ENCODE measurements at places on chromosomes 13 and 19.
A peak's percentile ranks its signal among the peaks of the same experiment; 100 is the strongest.

GRCh38 chr19:11300811-11301120 is 4.8 kb downstream of the TSPAN16 start:
- H3K27ac ChIP-seq, result no peak overlapping the region
- H3K36me3 ChIP-seq, result no peaks in the 10 kb centered on the region
- no peak overlapping the region for H3K4me3 ChIP-seq

GRCh38 chr19:33473653-33474305 is 47.8 kb downstream of the PEPD start:
- H3K4me3 ChIP-seq, result no peak overlapping the region
- H3K36me3 ChIP-seq, result no peaks in the 10 kb centered on the region
- H3K4me1 ChIP-seq, result no peaks in the 10 kb centered on the region
- no peaks in the 10 kb centered on the region for H3K27me3 ChIP-seq
- DNase-seq, result no peak

DNA sequence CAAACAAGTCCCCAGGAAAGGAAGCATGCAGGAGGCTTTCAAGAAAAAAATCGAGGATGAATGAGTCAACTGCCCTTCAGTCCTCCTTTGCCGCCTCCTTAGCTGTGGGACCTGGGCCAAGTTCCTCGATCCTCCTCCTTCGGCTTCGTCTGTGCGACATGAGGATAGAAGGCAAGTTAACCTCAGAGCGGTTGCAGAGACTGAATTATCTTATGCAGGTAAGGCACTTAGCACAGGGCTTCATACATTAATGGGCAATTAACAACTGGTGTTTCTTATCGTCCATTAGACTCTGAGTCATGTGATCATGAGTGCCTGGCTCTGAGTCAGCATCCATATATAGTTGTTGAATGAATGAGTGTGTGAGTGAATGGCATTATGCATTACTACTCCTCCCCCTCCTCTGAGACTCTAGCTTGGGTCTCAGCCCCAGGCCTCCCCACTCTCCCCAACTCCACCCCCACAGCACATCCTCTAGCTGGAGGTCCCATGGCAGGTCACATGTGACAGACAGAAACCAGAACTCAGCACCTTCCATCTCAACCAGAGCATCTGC is 1.6 kb upstream of the TTC9B start:
- H3K4me1 ChIP-seq, result peaks cover 30% of the 10 kb centered on the region
- H3K27me3 ChIP-seq, result peaks cover 40% of the 10 kb centered on the region
- no peak for DNase-seq

DNA sequence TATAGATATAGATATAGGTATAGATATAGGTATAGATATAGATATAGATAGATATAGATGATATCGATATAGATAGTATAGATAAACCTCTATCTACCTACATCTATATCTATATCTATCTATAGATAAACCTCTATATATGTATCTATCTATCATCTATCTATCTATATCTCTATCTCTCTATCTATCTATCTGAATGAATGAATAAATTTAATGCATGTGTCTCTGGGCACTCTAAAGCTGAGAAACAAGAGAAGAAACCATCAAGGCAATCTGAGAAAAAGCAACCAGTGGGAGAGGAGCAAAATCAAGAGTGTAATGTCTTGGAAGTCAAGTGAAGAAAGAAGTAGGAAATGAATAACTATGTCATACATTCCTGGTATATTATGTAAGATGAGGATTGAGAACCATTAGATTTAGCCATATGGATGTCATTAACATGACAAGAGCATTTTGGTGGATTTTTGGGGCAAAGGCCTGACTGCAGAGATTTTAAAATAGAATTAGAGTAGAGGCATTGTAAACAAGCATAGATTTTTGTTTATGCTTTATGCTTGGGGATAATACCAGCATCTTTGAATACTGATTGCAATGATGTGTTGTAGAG is 1262.7 kb upstream of the MIR17HG start:
- no peaks in the 10 kb centered on the region for H3K36me3 ChIP-seq
- no peaks in the 10 kb centered on the region for H3K4me1 ChIP-seq
- no peak overlapping the region for H3K27ac ChIP-seq

GRCh38 chr13:106802917-106803316 is 235.0 kb upstream of the ARGLU1 start:
- H3K4me3 ChIP-seq, result no peak overlapping the region
- H3K27me3 ChIP-seq, result no peaks in the 10 kb centered on the region
- H3K27ac ChIP-seq, result no peak overlapping the region

DNA sequence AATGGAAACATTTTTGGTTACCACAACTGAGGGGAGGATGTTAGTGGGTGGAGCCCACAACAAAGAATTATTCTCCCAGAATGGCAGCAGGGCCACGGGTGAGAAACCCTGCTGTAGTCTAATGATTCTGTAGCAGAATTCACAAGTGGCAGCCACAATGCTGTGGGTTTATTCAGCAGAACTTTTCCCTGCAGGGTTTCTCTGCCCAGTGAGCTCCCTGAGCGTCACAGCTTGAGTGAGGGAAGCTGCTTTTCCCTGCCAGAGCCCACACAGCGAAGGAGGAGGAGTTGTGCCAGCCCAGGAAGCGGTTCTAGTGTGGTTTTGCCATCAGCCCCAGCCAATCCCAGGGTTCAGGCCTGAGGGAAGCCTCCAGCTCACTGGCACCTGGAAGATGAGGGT is 4.4 kb downstream of the ATP12A start:
- no peak for DNase-seq
- H3K4me1 ChIP-seq, result peaks cover 10% of the 10 kb centered on the region
- no peaks in the 10 kb centered on the region for H3K36me3 ChIP-seq
- H3K4me3 ChIP-seq, result no peak overlapping the region
- peaks cover 69% of the 10 kb centered on the region for H3K27me3 ChIP-seq

DNA sequence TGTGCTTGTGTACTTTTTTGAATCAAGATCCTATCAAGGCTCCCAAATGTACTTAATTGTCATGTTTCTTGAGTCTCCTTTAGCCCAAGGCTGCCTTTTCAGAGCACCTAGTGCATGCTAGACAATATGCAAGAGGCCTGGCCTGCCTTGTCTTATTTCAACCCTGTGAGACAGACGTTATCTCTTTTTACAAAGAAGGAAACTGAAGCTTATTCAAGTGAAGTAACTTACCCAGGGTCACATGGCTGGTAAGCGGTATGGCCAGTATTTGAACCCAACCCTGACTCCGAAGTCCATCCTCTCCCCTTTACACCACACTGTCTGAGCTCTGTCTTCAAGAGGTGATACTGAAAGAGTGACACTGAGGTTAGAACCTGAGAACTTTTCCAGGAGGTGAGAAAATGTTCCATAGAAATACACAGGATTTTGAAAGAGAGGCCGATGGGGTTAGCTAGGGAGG is 505.1 kb downstream of the FOXO1 start:
- no peaks in the 10 kb centered on the region for H3K27me3 ChIP-seq
- no peak for DNase-seq
- H3K4me3 ChIP-seq, result no peak overlapping the region
- H3K36me3 ChIP-seq, result no peaks in the 10 kb centered on the region

GRCh38 chr13:74187564-74187963 is 53.4 kb upstream of the KLF12 start:
- no peak for DNase-seq
- H3K27ac ChIP-seq, result no peak overlapping the region
- no peaks in the 10 kb centered on the region for H3K4me1 ChIP-seq
- no peak overlapping the region for H3K4me3 ChIP-seq
- H3K27me3 ChIP-seq, result no peaks in the 10 kb centered on the region
- H3K36me3 ChIP-seq, result no peaks in the 10 kb centered on the region

GRCh38 chr13:75460644-75461043 is 21.3 kb downstream of the TBC1D4 start:
- DNase-seq, result no peak
- H3K27me3 ChIP-seq, result no peaks in the 10 kb centered on the region
- no peak overlapping the region for H3K4me3 ChIP-seq

- H3K4me3 ChIP-seq, result no peak overlapping the region
- no peak for DNase-seq
- H3K27ac ChIP-seq, result no peak overlapping the region
- no peaks in the 10 kb centered on the region for H3K27me3 ChIP-seq
These were observed 56.5 kb downstream of the TSC22D1 start for GRCh38 chr13:44519642-44520041.

DNA sequence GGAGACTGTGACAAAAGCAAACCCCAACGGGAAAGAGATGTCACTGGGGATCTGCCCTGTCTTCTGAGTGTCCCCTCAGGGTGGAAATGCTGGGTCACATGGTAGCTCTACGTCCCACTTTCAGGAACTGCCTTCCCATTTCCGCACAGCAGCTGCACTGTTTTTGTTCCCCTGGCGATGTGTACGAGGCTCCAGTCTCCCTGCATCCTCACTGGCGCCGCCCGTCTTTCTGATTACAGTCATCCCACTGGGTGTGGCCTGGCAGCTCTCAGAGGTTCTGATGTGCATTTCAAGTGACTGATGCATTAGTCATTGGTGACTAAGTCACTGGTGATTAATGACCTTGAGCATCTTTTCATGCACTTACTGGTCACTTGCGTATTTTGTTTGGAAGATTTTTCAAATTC is 21.2 kb downstream of the PCID2 start:
- H3K27ac ChIP-seq, result peak overlapping the region; percentile 68
- H3K36me3 ChIP-seq, result no peaks in the 10 kb centered on the region
- no peaks in the 10 kb centered on the region for H3K4me1 ChIP-seq
- no peaks in the 10 kb centered on the region for H3K27me3 ChIP-seq
- H3K4me3 ChIP-seq, result no peak overlapping the region
- DNase-seq, result peak; percentile 15

DNA sequence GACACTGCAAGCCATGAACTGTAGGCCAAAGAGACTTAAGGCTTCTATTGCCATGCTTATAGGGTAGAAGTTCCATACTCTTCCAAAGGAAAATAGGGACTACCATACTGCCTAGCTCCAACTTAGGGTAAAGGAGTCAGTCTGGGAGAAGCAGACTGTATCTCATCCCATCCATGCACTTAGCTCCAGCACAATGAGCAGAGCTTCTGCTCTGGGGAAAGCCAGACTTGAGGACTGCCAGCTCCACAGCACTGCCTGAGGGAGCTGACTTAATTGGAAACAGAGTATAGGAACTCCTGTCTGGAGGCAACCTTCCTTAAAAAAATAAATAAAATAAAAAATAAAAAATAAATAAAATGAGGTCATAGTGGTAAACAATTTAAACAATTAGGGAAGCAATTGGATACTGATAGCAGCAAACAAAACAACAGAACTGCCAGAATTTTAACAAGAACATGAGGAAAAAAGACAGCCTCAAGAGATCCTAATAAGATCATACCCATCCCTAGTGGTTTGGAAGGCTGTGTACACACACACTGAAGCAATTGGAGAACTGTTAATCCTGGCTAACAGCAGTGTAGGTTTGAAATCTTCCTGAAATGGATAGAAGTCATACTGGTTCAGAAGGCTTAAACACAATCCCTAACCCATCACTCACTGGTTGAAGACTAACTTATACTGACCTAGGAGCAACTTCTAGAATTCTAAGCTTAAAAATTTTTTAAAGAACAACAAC is 550.1 kb downstream of the TBC1D4 start:
- H3K27me3 ChIP-seq, result no peaks in the 10 kb centered on the region
- no peak for DNase-seq
- H3K36me3 ChIP-seq, result no peaks in the 10 kb centered on the region
- H3K27ac ChIP-seq, result no peak overlapping the region

GRCh38 chr13:40470660-40471059 is 195.8 kb downstream of the FOXO1 start:
- H3K27me3 ChIP-seq, result no peaks in the 10 kb centered on the region
- peak overlapping the region; percentile 42 for H3K27ac ChIP-seq
- H3K4me1 ChIP-seq, result no peaks in the 10 kb centered on the region

DNA sequence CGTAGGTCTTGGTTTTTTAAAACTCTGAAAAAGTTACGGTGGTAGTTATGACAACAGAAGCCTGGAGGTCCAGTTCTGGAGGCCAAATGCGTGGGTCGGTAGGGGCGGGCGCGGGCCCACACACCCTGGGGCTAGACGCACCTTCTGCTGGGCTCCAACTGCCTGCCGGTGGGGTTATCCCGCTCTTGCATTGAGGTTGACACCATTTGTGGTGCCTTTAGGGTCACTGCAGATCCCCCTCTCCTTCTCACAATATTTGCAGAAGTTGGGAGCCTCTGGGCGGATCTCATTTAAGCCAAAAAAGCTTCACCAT is 81.6 kb downstream of the CHST8 start:
- no peak overlapping the region for H3K27ac ChIP-seq
- H3K4me3 ChIP-seq, result no peak overlapping the region
- no peaks in the 10 kb centered on the region for H3K27me3 ChIP-seq
- H3K4me1 ChIP-seq, result no peaks in the 10 kb centered on the region

GRCh38 chr19:52739576-52739975 is 4.7 kb upstream of the ZNF611 start:
- no peaks in the 10 kb centered on the region for H3K27me3 ChIP-seq
- no peak overlapping the region for H3K27ac ChIP-seq
- H3K4me3 ChIP-seq, result no peak overlapping the region

GRCh38 chr19:50453243-50453642 is 20.6 kb downstream of the MYBPC2 start:
- H3K4me1 ChIP-seq, result no peaks in the 10 kb centered on the region
- H3K27me3 ChIP-seq, result no peaks in the 10 kb centered on the region
- DNase-seq, result no peak

DNA sequence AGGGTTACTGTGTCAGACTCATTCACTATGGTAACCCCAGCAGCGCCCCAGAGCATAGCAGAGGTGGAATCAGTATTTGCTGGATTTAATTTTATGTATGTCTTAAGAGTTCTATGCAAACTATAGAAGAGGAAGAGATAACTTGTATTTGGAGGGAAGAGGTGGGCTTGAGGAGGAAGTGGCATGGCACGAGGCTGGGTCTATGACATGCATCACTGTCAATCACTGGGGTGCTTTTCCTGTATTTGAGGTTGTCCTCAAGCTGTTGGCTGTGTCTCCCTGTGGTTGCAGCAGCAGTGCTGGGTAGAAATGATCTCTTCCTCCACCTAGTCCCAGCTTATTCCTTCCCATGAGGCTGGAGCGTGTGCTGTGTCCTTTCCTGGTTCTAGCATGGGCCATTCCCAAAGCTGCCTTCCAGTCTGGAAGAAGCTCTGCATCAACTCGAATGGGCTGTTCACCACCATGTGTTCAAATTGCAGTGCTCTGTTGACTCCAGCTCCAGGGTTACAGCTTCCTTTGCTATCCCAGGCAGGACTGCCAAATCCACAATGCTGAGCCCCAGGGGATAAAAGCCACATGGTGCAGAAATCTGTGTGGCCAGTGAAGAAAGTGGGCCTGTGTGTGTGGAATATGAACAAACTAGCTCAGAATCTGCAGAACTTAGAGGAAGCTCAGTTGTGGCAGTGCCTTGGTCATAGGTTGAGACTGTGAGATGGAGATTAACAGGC is 73.1 kb upstream of the MTIF3 start:
- no peaks in the 10 kb centered on the region for H3K27me3 ChIP-seq
- no peak overlapping the region for H3K27ac ChIP-seq
- no peak for DNase-seq
- no peaks in the 10 kb centered on the region for H3K4me1 ChIP-seq

DNA sequence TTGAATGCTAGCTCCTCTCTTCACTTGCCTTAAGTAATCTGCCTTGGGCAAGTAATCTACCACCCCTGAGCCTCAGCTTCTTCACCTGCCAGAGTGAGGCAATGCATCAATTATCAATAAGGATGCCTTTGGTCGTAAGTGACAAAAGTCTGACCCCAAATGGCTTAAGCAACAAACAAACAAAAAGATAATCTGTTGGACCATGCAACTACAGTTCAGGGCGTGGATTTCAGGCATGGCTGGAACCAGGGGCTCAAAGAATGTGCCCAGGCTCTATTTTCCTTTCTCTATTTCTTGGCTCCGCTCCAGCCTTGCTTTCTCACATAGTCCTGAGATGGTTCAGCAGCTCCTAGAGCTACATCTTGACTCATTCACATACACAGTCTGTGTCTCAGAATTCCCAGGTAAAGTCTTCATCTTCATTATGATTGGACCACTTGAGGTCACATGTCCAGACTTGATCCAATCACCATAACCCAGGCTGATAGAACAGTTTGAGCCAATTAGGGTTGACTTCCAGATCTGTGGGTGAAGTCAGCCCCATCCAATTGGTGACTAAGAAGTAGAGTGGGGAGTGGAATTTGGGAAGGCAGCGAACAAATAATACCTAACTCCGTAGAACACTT is 29.6 kb downstream of the ACSBG2 start:
- no peaks in the 10 kb centered on the region for H3K4me1 ChIP-seq
- H3K27ac ChIP-seq, result no peak overlapping the region
- H3K27me3 ChIP-seq, result no peaks in the 10 kb centered on the region
- DNase-seq, result no peak
